ENCODE measurements at places on chromosomes 1 and 21. TPM values are rescaled to one million over a fixed set of nuclear protein-coding genes. Genes with fewer than 3 reads are reported as not detected.

- no peak for DNase-seq
Measured at GRCh38 chr1:222654849-222655248, 37.0 kb downstream of the MIA3 start.

DNA sequence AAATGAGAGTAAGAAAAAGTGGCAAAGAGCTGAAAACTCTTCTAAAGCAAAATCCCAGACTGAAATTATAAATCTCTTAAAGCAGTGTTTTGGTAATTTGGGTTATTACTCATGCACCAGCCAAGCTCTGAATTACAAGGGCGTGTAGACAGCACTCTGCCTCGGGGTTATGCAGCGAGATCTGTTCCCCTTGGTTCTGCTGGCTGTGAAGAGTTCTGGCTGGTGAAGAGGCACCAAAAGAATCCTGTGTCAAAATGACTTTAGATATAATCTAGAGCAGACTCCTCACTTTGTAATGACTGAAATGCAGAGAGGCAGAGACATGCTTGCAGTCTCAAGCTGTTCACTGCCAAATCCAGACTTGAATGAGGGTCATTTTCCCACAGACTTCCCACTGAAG lies 461.8 kb upstream of the CXADR start:
- no peak for DNase-seq

DNA sequence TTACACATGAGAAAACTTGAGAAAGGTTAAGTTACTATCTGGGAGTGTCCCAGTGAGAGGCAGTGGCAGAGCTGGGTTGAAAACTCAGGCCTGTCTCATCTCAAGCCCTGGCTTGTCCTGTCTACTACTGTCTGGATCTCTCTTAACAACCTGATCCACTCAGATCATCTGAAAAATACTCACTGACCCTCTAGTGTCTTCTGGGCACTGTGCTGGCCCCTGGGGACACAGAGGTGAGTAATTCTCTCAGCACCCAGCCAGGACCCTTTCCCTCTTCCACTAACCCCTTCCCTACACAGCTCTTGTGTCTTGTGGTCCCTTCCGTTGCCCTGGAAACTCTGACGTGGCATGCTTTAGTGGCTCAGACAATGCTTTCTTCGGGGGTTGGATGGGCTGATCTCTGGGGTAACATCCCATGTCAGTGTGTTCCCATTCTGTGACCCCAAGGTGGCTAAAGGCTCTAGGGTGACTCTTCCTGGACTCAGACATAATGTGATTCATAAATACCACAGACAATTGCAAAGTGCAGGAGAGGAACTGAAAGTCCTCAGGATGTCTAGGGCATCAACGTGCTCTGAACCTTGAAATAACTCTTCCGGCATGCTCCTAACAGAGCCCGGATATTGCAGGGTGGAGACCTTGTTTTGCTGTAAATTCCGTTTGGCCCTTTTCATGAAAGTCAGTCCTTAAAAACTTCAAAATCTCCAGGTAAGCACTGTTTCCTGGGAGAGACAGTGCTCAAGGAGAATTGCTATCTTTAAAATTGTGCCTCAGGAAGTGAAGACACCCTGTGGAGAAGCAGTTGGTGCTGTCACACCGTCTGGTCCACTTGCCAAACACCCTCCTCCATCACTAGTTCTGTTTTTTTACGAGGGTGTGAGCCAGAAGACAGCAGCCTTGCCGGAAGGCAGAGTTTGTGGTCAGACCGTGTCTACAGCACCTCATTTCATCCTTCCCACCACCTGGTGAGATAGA lies 4.0 kb downstream of the SHISAL2A start:
- DNase-seq = no peak

- DNase-seq = no peak
Measured at GRCh38 chr1:214637722-214638458, 34.9 kb downstream of the CENPF start.

- DNase-seq = peak; percentile 28
Measured at GRCh38 chr1:225692517-225692879, 39.6 kb upstream of the ENAH start.

DNA sequence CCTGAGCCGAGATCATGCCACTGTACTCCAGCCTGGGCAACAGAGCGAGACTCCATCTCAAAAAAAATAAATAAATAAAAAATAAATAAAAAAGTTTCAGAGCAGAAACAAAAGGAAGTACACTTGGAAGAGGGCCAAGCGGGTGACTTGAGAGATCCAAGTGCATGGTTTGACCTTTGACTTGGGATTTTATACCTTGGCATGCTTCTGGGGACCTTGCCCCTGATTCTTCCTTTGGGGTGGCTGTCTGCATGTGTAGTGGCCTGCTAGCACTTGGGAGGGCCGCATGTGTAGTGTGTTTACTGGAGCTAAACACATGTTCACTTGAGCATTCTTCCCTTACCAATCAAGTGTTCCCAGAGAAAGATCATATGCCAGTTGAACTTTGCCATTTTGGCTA lies 114.0 kb downstream of the DTL start:
- DNase-seq = no peak

- no peak for DNase-seq
Measured at GRCh38 chr1:217660353-217661062, 29.4 kb downstream of the SPATA17 start.

DNA sequence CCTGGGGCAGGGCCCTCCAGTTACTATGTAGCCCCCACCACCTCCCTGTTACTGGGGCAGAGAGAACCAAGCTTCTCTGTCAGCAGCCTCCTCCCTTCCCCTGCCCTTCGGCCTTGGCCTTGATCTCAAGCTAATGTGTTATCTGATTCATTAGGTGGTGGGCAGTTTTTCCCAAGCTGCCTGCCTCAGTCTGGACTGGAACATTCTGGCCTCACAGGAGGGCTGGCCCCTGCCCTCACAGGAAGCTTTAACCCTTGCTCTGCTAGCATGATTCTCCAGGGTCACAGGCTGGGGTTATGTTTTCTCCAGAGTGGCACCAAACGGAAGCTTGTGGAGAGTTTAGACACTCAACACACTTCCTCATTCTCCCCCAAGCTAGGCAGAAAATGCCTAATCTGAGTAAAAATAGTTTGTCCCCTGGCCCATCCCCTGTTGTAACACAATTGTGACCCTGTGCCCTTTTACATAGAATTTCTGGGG lies 37.2 kb upstream of the SLC6A9 start:
- DNase-seq = no peak

- DNase-seq = no peak
Measured at GRCh38 chr1:185645162-185645640, 89.0 kb upstream of the HMCN1 start.

DNA sequence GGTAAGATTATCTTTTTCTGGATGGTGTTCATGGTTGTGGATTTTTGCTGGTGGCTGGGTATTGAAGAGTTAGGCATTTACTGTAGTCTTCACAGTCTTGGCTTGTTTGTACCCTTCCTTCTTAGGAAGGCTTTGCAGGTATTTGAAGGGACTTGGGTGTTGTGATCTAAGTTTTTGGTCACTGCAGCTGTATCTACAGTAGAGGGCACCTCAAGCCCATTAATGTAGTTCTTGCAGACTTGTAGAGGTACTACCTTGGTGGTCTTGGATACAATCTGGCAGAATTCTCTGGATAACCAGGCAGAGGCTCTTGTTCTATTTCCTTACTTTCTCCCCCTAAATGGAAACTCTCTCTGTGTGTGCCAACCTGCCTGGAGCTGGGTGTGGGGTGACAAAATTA lies 155.8 kb upstream of the BRINP3 start:
- no peak for DNase-seq

GRCh38 chr1:182227864-182228547 lies 163.6 kb downstream of the GLUL start:
- DNase-seq = no peak

DNA sequence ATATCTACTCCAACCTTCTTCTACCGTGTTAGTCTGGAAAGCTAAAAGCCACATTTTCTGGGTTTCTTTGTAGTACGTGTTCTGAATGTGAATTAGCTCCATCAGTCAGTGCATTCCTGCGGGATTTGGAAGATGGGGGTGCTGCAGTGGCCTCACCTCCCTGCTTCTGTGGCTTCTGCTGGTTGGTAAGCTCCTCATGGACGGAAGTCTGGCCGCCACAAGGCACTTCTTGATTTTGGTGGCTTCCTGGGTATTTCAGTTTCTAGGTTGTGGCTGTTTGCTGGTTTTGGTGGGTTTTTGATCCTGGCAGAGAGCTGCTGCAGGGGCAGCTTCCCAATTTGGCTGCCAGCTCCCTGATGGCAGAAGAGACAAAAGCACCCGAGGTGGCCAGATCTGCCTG lies 20.9 kb upstream of the TACSTD2 start:
- no peak for DNase-seq

- DNase-seq = peak; percentile 40
Measured at GRCh38 chr1:203028067-203028783, 1.9 kb downstream of the PPFIA4 start.

GRCh38 chr1:222991177-222991576 lies 151.9 kb downstream of the TLR5 start:
- no peak for DNase-seq

GRCh38 chr21:27681841-27682240 lies 715.0 kb upstream of the ADAMTS5 start:
- no peak for DNase-seq

GRCh38 chr1:40627987-40628902 lies 37.2 kb downstream of the RIMS3 start:
- no peak for DNase-seq

GRCh38 chr1:37143800-37144199 lies 109.5 kb upstream of the GRIK3 start:
- no peak for DNase-seq

DNA sequence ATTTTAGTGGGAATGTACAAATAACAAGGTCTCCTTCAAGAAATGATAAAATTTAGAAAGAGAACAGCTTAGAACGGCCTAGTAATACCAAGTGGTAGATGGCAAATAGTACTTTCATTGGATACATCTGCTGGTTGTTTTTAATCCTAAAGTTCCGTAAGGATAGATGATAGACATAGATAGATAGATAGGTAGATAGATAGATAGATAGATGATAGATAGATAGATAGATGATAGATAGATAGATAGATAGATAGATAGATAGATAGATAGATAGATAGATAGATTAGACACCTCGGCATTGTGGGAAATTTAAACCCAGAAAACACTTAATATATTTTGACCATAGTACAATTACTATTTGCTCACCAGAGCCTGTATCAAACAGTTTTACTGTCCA lies 288.5 kb downstream of the TPR start:
- no peak for DNase-seq

DNA sequence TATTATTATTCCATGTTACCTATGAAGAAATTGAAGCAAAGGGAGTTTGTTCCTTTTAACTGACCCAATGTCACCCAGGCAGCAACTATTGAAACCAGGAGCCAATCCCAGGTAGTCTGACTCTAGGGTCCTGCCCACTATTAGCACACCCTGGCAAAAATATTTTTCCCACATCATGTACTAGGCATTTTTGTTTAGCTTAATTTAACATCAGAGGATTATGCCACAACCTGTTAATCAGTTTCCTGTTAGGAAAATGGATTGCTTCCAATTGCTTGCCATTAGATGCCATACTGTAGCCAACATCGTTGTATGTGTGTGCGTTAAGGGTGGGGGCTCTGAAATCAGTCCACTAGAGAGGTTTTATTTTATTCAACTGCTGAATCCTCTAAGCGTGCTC lies 281.1 kb downstream of the DNM3 start:
- DNase-seq = no peak

GRCh38 chr1:225931270-225932136 lies 7.5 kb upstream of the PYCR2 start:
- DNase-seq = no peak

GRCh38 chr1:45543581-45544417 lies 6.8 kb upstream of the AKR1A1 start:
- no peak for DNase-seq

DNA sequence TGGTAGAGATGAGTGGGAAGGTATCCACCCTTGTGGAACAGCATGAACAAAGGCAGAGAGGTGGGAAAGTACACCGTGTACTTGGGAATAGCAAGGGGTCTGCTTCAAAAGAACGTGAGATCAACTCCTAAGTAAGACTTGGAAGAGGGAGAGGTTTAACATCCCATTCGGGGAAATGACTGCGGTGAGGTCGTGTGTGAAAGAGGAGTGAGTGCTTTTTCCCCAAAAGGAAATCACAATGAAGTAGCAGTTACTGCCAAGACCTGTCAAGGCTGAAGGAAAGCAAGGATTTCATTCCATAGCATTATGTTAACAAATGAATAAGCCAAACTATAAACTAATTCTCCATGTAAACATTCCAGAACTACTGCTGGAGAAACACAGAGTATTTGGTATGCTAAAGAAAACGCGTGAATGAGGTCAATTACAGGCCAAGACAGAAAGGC lies 20.0 kb upstream of the SYDE2 start:
- no peak for DNase-seq

- DNase-seq = no peak
Measured at GRCh38 chr1:25802915-25803314, 2.9 kb downstream of the SELENON start.

- no peak for DNase-seq
Measured at GRCh38 chr1:52192436-52192835, 50.5 kb downstream of the ZFYVE9 start.

DNA sequence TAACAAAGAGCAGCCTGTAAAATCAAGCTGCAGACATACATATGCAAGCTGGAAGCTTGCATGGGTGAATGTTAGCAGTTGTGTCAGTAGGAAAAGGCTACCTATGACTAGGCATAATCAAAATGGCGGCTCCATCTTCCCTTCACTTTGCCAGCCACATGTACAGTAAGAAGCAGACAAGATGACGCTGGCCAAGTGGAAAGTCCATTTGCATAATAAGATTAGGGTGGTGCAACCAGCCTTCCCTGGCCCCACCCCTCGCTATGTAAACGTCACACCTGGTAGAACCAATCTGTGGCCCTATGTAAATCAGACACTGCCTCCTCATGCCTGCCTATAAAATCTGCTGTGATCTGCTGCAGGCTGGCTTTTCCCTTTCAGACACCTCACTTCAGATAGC lies 171.9 kb upstream of the USP25 start:
- no peak for DNase-seq

TNFRSF9 gene
- total RNA-seq = not detected

S100B gene
- 4.5 TPM for total RNA-seq

ELOA gene
- total RNA-seq = 27.5 TPM

LAMC1 gene
- total RNA-seq = 154 TPM

C1orf74 gene
- 1.6 TPM for total RNA-seq

C1orf87 gene
- not detected for total RNA-seq

CHRM3 gene
- 2.2 TPM for total RNA-seq

SYCP1 gene
- total RNA-seq = not detected

KIF21B gene
- total RNA-seq = 0.48 TPM

TSPAN2 gene
- 17.4 TPM for total RNA-seq

TMEM269 gene
- total RNA-seq = not detected

SPRR2A gene
- total RNA-seq = not detected
